Activated CD4-positive, alpha-beta T cell treated with anti-CD3 and anti-CD28 coated beads, Interleukin-2, amount 10 ng/mL, durations not matched to agents 24 days and 14 days (primary cell): ENCODE measurements at places on chromosomes 1 and 21. TPM values are rescaled to one million over a fixed set of nuclear protein-coding genes. Genes with fewer than 3 reads are reported as not detected.

Gene SLC6A9
- 6.3 and 6.5 TPM in 2 replicates for total RNA-seq

Gene AGMAT
- 31.0 and 31.5 TPM in 2 replicates for total RNA-seq

Gene FCRL5
- not detected in 2 replicates for total RNA-seq

Gene KRTAP19-3
- total RNA-seq: not detected in 2 replicates

Gene CASQ2
- not detected in 2 replicates for total RNA-seq

Gene CRYAA
- total RNA-seq: not detected in 2 replicates

Gene SLC35F3
- total RNA-seq: 10.2 and 10.9 TPM in 2 replicates

Gene IFNLR1
- 5.3 and 5.6 TPM in 2 replicates for total RNA-seq

Gene CFAP141
- not detected in 2 replicates for total RNA-seq

Gene IVNS1ABP
- 186 and 187 TPM in 2 replicates for total RNA-seq

Gene NCAM2
- 0.14 TPM in 1 of 2 replicates, not detected in the other for total RNA-seq

Gene FBLIM1
- not detected in 2 replicates for total RNA-seq

Gene CITED4
- total RNA-seq: 5.5 and 6.0 TPM in 2 replicates

Gene NPHS2
- not detected in 2 replicates for total RNA-seq

Gene COL11A1
- not detected in 2 replicates for total RNA-seq

Gene HUNK
- total RNA-seq: 0.33 and 0.37 TPM in 2 replicates

Gene VHLL
- 0.54 and 1.0 TPM in 2 replicates for total RNA-seq

Gene BMP8A
- not detected in 2 replicates for total RNA-seq

Gene TMPRSS3
- 56.9 and 58.7 TPM in 2 replicates for total RNA-seq

Gene FCER1G
- total RNA-seq: 0.63 TPM in 1 of 2 replicates, not detected in the other

Gene PADI4
- total RNA-seq: 0.09 and 0.12 TPM in 2 replicates

Gene TMIGD3
- total RNA-seq: not detected in 2 replicates

Gene GREM2
- total RNA-seq: 0.05 TPM in 1 of 2 replicates, not detected in the other

Gene LAMTOR2
- total RNA-seq: 69.9 and 73.0 TPM in 2 replicates

Gene OR10J5
- not detected in 2 replicates for total RNA-seq

Gene EIF4G3
- 64.0 and 66.8 TPM in 2 replicates for total RNA-seq

Gene LRRC38
- total RNA-seq: not detected in 2 replicates

Gene NR1I3
- not detected in 2 replicates for total RNA-seq

Gene CRYBG2
- total RNA-seq: 1.1 and 1.4 TPM in 2 replicates

Gene C1QA
- not detected in 2 replicates for total RNA-seq

Gene EVA1C
- 6.0 and 8.2 TPM in 2 replicates for total RNA-seq

Gene CLCA4
- not detected in 2 replicates for total RNA-seq

Gene KLHDC9
- not detected in 2 replicates for total RNA-seq

Gene TMEM53
- total RNA-seq: 4.5 and 5.1 TPM in 2 replicates

Gene MYOG
- total RNA-seq: not detected in 2 replicates

Gene RGS4
- total RNA-seq: not detected in 2 replicates

Gene NES
- total RNA-seq: 0.05 TPM in 2 replicates

Gene SPRR3
- not detected in 2 replicates for total RNA-seq

Gene CRP
- total RNA-seq: not detected in 2 replicates
